ENCODE measurements at places on chromosomes 7 and 10.
A peak's percentile ranks its signal among the peaks of the same experiment; 100 is the strongest.

DNA sequence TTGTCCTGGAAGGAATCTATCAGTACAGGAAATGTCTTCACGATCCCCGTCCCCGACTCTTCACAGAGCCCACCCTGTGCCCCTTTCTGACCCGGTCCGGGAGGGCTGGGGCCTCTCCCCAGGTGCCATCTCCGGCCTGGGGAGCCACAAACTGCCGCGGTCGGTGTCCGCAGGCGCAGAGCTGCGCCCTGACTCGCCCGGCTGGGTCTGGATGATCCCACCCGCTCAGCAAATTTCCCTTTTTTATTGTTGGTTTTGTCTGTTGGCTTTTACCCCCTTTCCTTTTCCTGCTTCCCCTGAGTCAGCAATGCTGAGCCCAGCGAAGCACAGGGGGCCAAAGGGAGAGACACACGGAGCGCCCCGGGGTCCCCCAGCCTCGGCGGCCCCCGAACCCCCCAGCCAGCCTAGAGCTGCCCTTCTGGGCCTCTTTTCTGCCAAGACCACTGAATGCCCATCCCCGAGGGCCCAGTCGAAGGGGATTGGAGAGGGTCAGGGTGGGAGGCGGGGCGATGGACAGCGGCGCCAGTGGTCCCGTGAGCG lies 30.9 kb downstream of the LEP start:
- DNase-seq: no peak

GRCh38 chr10:80356563-80356988 lies at the start of the genes DYDC1 and DYDC2:
TSS of gene DYDC1 (minus strand) at chr10:80356755. CDS start at chr10:80352601, 4,154 bp downstream.
TSS of gene DYDC2 (plus strand) at chr10:80356781. CDS start at chr10:80362444, 5,663 bp downstream.
- DNase-seq: peak; percentile 0

DNA sequence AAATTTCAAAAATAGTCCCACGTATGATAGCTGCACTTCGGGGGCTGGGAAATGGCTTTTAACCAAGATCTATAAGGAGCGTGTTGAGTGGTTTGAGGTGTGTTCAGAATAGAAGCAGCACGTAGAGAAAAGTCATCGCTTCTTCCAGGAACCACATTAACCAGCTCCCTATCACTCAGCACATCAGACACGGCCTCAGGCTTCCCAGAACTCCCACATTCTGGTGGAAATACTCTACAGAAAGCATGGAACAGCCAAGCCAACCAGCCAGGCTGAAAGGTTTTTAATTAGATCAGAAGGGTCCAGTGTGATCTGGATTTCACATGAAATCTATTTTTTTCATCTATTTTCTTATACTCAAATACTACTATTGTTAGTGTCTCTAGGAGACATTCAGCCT lies 231.5 kb upstream of the NRP1 start:
- no peak for DNase-seq

DNA sequence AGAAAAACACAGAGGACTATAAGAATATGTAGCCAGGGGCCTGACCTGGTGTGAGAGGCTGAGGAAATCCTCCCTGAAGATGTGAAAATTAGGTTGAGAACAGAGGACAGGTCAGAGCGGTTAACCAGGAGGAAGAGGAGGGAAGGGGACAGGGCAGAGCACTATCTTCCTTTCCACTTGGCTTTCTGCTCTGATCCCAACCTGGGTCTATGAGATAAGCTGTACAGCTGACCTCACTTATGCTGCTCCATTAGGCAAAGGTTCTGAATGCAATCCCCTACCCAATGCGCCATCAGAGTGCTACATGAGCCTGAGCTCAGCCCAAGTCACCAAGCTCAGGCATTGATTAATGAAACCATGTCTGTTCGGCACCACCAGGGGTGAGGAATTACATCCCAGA lies 10.5 kb downstream of the LIPA start:
- no peak for DNase-seq

GRCh38 chr7:134768243-134768642 lies 11.2 kb upstream of the CALD1 start:
- no peak for DNase-seq

GRCh38 chr10:48634198-48634983 lies 29.5 kb upstream of the ARHGAP22 start:
- peak; percentile 87 for DNase-seq

DNA sequence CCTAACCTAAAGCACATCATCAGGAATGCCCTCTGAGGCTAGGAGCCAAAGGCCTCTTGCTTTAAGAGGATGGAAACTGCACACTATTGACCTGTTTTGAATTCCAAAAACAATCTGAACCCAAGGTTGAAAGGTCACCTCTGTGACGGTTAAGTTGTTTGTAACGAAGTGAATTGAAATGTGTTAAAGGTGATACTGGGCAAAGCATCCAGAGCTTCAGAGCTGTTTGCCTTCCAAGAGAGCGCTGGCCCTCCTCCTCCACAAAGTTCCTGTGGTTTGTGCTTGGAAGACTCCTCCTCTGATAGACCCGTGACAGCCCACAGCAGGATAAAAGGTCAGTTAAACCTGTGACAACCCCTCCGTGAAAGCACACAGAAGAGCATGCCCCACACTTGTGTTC lies 133.7 kb upstream of the CTTNBP2 start:
- no peak for DNase-seq

All from GM04504 (cell line).